ENCODE measurements at places on chromosomes 1 and 21.

DNA sequence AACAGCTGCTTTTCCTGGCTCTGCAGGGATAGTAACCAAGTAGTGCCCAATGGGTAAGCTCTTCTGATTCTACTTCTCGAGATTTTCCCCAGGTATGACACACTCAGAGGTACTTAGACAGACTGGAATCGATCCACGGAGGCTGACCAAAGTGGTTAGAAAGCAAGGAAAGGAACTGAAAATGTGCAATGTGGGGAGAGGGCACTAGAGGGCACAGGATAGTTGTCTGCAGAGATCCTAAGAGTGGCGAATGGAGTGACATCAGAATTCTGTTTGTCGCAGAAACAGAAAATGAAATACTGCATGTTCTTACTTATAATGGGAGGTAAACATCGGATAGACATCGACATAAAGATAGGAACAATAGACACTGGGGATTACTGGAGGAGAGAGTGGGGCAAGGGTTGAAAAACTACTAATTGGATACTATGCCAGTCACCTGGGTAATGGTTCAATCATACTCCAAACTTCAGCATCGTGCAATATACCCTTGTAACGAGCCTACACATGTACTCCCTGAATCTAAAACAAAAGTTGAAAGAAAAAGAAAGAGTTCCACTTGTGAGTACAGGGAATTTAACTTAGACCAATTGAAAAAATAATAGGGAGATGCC is 23.3 kb downstream of the CYP2J2 start:
- H3K36me3 ChIP-seq, result no peaks in the 10 kb centered on the region
- H3K4me3 ChIP-seq, result no peak overlapping the region
- H3K4me1 ChIP-seq, result no peaks in the 10 kb centered on the region
- no peaks in the 10 kb centered on the region for H3K27me3 ChIP-seq
- peak; percentile 27 for DNase-seq

GRCh38 chr1:23742670-23743286 is 493 bp upstream of the ELOA start:
- peaks cover 43% of the 10 kb centered on the region for H3K4me1 ChIP-seq
- H3K27me3 ChIP-seq, result no peaks in the 10 kb centered on the region
- DNase-seq, result no peak
- no peaks in the 10 kb centered on the region for H3K36me3 ChIP-seq
- peak overlapping the region; percentile 87 for H3K4me3 ChIP-seq

DNA sequence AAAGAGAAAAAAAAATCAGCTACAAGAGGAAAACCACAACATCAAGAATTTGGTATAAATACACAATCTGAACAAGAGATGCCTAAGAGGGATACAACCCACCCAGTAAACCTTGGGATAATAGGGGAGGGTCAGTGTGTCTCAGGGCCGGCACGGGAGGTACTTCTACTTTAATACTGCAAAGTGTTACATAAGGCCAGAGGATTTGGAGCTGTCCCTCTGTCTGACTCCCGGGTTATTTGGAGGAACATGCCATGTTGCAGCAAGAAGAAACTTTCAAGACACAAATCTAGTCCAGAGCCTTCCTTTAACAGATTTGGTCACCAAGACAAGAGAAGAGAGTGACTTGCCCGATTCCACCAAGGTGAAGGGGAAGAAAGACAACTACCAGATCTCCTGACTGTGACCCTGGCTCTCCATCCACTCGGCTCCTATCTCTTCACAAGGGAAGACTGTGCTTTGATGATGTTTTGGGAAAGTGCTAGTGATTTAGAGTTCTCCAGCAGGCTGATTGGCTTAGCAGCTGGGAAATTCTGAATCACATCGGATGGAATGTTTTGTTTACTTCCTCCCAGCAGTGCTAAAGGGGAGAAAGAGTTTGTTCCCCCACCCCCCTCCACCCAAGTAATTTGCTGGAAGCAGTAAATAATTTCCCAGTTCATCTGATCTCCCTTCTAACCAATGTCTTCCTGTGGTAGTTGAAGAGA is 29.3 kb downstream of the SGIP1 start:
- H3K4me3 ChIP-seq, result no peak overlapping the region
- H3K36me3 ChIP-seq, result no peaks in the 10 kb centered on the region
- no peak for DNase-seq
- no peaks in the 10 kb centered on the region for H3K4me1 ChIP-seq

DNA sequence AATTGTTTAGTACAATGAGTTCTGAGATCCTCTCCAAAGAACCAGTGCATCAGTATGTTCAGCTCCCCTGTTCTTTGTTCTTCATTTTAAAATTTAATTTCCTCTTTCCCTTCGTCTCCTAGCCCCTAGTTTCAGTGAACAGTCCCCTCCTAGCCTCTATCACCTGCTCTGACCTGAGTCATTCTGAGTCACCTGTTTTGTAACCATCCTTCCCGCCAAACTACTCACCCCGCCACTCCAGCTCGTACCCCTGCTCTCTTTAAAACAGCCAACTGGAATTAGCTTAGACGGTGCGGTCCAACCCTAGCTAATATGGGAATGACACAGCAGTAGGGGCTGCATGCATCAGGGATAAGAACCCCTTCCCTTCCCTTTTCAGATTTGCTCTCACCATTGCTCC is 16.8 kb upstream of the ERVH48-1 start:
- H3K4me3 ChIP-seq, result no peak overlapping the region
- no peaks in the 10 kb centered on the region for H3K36me3 ChIP-seq
- no peak for DNase-seq
- H3K27me3 ChIP-seq, result no peaks in the 10 kb centered on the region
- H3K4me1 ChIP-seq, result peaks cover 4% of the 10 kb centered on the region
- no peak overlapping the region for H3K27ac ChIP-seq
